ENCODE measurements at places on chromosomes 1 and 21.

DNA sequence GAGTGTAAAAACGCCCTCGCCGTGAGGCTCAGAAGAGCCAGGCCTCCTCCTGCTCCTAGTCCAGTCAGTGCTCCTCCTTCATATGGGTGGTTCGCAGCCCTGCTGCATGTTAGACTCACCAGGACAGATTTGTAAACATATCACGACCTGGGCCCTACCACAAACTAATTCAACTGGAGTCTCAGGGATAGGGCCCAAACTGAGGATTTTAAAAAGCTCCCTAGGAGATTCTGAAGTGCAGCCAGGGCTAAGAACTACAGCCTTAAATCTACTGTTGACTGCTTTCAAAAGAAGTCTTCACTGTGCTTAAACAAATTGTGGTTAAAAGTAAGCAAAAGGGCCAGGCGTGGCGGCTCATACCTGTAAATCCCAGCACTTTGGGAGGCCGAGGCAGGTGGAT is 57.0 kb downstream of the CAMTA1 start:
- no peak for DNase-seq

GRCh38 chr21:35026617-35027562 is 22.2 kb downstream of the RUNX1 start:
- no peak for DNase-seq

DNA sequence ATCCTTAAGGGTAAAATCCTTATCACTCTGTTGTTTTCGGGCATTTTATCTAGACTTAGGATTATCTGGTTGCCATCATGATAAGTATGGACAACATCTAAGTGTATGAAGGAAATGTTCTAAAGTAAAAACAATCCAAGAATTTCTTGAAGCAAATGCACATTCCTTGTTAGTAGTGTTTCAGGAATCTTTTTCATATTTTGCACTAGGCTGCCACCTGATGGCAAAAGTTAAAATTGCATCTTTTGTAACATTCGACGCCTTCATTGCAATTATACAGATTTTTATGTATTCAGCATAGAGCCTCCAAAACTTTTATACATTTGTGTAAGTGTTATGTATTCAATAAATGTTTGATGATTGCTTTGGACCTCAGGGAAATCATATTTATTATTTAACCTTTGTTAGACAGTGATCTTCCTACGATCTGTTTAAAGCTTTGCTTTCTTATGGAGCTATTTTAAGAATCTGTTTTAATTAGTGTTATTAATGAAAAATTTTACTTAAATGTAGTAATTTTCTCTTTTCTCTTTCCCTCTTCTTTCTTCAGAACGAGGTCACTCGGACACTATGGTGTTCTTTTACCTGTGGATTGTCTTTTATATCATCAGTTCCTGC is 49.4 kb upstream of the KIAA1614 start:
- peak; percentile 58 for DNase-seq

DNA sequence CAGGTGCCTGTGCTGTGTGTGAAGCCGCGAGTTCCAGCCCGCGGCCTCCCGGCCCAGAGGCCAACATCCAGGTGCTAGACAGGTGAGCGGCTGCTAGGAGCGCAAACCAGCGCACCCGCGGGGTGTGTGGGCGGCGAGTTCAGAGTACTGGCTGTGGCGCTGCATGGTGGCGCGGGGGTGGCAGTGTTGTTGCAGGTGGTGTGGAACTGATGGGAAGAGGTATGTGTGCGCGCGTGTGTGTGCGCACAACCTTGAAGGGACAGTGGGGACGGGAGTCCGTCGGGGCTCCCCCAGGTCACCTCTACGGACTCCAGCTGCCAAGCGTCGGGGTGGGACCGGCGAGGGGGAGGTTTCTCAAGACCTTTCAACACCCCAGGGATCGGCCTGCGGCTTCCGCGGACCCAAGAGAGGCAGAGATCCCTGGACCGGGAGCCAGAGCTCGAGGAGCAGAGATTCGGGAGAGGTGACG is 433 bp upstream of the DMBX1 start:
- no peak for DNase-seq

DNA sequence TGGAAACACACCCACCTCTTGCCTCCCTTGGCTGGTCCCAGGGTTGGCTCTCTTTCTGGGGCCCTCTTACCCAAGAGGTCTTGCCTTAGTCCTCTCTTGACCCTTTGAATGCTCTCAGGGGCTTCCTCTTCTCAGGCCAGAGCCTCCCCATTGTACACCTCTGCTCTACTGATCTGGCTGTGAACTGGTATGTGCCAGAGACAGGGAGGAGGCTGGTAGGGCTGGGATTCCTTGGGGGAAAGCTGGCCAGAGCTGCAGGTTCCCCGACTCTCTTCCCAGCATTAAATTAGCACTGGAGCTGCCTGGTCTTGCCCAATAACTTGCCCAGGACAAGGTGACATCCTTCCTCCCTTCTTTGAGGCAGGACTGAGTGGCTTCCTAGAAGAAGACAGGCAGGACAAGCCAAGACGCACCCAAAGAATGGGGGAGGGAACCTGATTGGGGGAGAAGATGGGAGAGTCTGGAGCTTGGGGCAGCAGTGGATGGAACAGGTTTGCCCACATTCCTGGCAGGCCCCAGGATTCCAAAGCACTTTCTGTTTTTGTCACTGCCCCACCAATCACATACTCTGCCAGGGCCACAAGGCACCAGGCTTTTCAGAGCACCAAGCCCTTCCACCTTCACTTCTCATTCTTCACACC is 37.2 kb upstream of the CITED4 start:
- no peak for DNase-seq

DNA sequence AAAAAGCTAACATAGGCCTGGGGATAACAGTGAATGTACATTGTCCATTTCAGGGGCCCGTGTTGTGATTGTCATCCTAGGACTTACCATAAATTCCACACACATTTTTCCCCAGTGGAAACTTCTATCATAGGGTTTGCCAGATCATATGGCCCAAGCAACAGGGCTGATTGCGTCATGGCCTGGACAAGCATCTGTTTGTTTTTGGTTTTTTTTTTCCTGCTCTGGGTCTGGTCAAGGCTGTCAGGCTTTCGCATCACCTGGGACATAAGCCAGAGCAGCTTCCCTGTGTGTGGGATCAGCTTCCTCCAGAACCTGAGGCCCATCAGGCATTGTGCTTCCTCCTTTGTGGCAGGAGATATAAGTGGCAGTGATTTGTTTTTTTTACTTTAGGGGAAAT is 598.5 kb upstream of the USP24 start:
- DNase-seq, result no peak

- no peak for DNase-seq
Measured at GRCh38 chr1:15132965-15133364, 20.6 kb upstream of the TMEM51 start.

DNA sequence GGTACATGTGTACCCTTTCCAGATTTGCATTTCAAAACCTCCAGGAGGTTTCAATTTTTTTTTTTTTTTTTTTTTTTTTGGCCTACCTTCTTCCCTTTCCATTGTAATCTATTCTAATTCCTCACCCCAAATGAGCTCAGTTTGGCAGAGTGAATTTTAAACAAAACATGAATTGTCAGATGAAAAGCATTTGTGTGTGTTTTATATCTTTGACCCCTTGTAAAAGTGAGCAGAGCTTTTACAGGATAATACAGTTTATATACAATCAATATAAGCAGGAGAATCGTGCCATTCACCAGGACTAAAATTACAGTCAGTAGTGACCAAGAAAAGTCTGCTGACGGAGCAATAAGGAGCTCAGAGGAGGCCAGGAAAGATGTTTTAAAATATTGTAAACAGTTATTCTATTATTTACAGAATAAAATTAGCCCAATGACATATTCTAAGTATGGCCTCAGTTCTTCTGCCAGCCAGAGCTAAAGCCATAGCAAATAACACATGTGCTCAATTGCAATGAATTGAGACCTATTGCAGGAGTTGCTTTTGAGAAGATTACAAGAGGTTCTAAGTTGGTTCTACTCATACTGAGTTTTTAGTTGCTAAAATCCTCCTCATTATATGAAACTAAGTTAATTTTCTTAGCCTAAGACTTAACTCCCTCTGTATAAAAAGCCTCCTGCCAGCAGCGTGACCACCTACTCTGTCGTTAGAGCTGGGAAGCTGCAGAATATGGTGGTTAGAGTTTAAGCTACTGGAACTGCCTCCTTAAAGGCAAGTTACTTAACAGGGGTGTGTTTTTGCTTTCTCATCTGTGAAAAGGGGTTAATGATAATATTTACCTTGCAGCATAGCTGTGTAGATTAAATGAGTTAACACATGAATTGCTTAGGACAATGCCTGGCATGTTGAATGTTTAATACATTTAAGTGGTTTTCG is 50.8 kb upstream of the ZNF326 start:
- no peak for DNase-seq

All from NCI-H1694 (cell line).